ENCODE measurements at places on chromosomes 2 and 18. TPM values are rescaled to one million over a fixed set of nuclear protein-coding genes. Genes with fewer than 3 reads are reported as not detected.

GRCh38 chr2:108417254-108417653 is 31.8 kb upstream of the GCC2 start:
- H3K4me1 ChIP-seq: no peaks in the 10 kb centered on the region
- no peak overlapping the region for H3K27ac ChIP-seq
- peak; percentile 13 for DNase-seq
- no peaks in the 10 kb centered on the region for H3K27me3 ChIP-seq

GRCh38 chr2:241225545-241225944 is 37.1 kb downstream of the ANO7 start:
- no peaks in the 10 kb centered on the region for H3K4me1 ChIP-seq
- no peak overlapping the region for H3K27ac ChIP-seq
- no peak for DNase-seq
- peaks cover 17% of the 10 kb centered on the region for H3K36me3 ChIP-seq
- no peak overlapping the region for H3K4me3 ChIP-seq

DNA sequence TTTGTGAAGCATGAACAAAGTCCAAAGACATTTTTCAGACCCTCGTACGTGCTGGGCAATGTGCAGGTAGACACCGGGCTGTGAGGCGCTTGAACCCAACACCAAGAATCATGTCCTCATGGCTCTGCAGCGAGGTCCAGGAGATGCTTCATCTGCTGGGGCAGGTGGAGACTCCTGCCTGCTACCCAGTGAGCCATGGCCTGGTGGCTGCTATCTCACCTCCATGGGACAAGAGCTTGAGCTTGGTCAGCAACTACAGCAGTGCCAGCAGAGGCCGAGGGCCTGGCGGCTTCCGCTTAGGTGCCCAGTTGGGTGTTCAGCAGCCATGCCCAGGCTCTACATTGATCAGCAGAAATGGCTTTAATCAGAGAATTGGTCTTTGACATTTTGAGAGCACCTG is 281.0 kb upstream of the HS6ST1 start:
- H3K27me3 ChIP-seq: no peaks in the 10 kb centered on the region
- H3K4me1 ChIP-seq: peaks cover 4% of the 10 kb centered on the region
- no peak overlapping the region for H3K27ac ChIP-seq
- no peak overlapping the region for H3K4me3 ChIP-seq

The PAX8 gene
- 0.66 TPM for total RNA-seq

The RESP18 gene
- total RNA-seq: not detected

The UGT1A8 gene
- total RNA-seq: not detected

Measured in WTC11 (cell line).